ENCODE measurements at places on chromosomes 7 and 10.

- no peak for DNase-seq
Measured at GRCh38 chr10:11687357-11687771, 54.8 kb upstream of the ECHDC3 start.

DNA sequence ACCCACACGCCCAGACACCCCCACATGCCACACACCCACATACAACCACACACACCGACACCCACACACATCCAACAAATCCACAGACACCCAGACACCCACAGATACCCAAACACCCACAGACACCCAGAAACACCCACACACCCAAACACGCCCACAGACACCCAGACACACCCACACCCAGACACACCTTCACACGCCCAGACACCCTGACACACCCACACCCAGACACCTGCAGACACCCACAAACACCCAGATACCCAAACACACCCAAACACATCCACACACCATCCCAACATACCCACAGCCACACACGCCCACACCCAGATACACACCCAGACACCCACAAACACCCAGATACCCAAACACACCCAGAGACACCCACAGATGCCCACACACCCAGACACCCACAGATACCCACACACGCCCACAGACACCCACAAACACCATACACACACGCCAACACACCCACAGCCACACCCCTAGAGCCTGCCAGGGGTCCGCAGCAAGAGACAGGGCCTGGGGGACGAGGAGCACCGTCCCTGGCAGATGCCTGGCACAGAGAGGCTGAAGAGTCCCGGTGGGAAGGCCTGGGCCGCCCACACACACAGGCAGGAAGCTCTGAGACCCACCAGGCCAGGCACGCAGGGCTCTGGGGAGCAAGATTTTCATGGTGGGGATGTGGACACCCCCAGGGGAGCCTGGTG lies 28.5 kb downstream of the CYP2W1 start:
- peak; percentile 59 for DNase-seq

GRCh38 chr10:106722524-106722923 lies 442.0 kb downstream of the SORCS1 start:
- DNase-seq, result no peak

DNA sequence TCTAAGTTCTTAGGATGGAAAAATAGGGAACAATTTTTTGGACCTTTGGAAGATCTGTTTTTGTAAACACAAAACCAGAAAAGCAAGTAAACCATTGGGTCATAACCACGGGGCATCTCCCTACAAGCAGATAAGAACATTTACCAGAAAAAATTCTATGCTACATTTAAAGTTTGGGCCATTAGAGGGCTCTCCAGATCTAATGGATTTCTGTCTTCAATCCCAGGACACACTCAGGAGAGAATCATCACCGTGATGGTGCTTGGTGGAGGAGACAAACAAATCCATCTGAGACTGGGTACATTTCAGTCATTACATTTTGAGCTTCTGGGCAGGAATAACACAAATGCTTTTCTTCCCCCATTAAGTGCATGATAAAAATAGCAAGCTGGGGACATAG lies 178.4 kb upstream of the TARP start:
- DNase-seq, result no peak

DNA sequence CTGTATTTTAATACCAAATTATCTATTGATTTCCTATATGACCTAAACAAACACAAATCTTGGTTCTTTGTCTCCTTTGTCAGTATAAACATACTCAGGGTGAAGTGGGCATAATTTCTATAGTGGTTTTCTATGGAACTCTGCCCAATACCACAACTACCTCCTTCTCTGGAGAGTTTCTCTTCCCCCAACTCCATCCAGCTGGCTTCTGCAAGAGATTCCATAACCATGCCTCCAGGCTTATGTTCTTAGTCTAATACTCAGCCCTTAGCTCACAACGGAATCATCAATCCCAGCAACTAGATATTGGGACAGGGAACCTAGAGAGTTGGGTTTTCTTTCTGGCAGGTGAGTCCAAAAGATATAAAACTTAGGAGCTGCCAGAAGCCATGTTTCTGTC lies 127.3 kb downstream of the TRIL start:
- no peak for DNase-seq

DNA sequence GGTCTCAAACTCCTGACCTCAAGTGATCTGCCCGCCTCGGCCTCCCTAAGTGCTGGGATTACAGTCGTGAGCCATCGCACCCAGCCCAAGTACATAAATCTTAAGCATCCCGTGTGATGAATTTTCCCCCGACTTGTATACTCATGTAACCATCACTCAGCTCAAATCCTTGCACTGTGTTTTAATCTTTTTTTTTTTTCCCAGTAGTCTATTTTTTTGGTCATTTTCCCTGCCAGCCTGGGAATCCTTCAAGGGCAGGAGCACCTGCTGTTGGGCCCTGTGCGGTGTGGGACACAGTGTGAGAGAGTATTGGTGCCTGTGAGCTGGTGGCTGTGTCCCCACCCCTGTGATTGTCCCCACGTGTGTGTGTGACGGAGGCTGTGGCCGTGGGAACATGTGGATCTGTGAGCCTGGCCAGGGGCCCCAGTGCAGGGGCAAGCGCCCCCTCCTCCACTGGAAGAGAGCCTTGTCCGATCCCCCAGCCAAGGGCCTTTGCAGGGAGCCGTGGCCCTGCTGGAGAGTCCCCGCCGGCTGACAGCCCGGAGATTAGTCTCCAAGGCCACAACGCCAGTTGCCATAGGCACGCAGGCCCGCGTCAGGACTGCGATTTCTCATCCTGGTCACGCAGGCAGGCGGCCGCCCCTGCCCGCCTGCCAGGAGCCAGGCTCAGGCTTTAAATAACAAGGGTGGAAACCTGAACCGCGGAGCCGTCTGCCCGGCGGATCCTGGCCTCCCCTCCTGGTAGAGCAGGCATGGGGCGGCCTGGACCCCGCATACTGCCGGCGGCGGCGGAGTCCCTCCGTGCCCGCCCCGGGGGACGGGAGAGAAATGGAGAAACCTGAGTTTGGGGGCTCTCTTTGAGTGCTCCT lies 26.5 kb downstream of the GTF2IRD1 start:
- no peak for DNase-seq

GRCh38 chr7:90626013-90626412 lies 29.9 kb downstream of the CDK14 start:
- no peak for DNase-seq

DNA sequence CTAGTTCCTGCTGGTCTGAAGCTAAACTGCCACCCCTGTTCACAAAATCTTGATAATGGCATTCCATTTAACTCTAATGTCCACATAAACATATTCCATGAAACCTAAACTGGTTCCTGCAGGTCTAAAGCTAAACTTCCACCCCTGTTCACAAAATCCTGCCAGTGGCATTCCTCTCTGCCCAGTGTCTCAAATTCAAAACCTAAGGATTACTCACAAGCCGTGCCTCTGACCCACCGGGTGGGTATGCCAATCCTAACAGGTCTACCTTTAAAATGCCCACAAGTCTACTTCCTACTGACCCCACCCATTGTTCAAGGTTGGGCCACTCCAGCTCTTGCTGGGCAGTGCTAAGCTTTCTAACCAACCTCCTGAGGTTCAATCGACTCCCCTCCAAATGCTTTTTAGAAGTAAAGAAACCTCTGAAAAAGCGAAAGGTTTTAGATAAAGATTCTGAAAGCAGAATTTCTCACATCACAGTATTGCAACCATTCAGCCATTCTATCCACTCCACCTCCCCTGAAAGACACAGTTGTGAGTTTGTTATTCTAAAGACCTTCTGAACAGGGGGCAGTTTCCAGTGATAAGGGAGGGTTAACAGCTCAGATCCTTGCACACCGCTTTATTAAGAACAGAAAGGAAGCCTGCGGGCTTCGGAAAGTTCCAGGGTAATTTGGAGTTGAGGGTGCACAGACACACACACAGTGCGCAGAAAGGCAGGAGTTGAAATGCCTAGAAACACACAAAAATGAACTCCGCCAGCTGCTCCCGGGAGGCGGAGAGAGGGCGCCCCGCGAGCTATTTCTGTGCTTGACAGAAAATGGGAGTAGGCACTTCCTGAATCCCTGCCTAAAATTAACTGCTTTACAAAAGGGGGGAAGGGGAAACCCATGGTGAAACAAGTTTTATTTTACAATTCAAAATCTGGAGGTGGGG lies 87.7 kb downstream of the TNS3 start:
- no peak for DNase-seq

GRCh38 chr10:101063548-101064414 lies 2.0 kb downstream of the KAZALD1 start:
- DNase-seq, result no peak

DNA sequence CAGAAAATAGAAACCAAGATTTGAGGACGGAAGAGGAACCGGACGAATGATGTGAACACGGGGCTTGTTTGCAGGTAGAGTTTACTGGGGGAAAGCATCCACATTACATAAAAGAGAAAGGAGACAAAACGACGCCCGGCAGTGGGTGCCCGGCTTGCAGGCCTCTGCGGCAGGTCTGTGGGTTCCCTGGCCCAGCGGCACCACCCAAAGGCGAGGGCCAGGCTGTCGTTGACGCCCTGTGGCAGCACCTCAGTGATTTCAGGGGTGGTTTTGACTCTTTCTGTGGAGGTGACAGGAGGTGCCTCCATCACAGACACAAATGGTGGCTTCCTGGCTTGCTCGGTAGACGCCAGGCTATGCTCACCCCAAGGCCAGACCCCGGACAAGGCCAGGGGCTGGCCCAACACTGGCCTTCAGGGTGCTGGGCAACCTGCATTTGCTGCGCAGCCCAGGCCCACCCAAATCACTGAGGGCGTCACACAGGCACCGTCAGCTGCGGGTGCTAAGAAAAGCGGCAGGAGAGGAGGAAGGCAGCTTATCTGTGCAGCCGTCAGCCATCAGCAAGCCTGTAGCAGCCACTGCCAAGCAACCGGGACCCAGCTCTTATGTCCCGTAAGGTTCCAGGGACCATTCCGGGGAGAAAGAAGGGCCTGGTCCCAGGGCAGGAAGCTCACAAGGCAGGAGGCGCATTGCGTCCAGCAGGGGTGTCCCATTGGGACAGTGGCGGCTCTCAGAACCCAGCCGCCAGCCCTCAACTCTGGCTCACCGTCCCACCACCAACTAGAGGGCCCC lies 230.3 kb downstream of the PTPRN2 start:
- DNase-seq, result no peak

- no peak for DNase-seq
Measured at GRCh38 chr10:44706745-44707144, 204.4 kb upstream of the TMEM72 start.

DNA sequence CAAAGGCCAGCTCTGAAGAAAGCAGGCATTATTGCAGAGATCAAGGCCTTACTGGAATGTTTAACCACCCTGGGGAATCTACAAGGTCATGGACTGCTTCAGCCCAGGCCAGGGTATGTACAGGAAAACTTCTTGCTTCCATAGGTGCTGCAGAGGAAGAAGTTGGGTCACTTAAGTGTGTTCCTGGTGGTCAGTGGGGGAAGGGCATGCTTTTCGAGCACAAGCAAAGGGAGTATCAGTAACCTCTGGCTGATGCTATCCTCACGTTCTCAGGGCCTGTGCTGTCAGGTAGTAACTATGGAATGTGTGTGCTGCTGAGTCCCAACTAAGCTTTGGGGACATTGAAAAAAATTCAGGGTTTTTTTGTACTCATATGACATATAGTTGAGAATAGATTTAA lies 234.0 kb upstream of the SP4 start:
- no peak for DNase-seq

DNA sequence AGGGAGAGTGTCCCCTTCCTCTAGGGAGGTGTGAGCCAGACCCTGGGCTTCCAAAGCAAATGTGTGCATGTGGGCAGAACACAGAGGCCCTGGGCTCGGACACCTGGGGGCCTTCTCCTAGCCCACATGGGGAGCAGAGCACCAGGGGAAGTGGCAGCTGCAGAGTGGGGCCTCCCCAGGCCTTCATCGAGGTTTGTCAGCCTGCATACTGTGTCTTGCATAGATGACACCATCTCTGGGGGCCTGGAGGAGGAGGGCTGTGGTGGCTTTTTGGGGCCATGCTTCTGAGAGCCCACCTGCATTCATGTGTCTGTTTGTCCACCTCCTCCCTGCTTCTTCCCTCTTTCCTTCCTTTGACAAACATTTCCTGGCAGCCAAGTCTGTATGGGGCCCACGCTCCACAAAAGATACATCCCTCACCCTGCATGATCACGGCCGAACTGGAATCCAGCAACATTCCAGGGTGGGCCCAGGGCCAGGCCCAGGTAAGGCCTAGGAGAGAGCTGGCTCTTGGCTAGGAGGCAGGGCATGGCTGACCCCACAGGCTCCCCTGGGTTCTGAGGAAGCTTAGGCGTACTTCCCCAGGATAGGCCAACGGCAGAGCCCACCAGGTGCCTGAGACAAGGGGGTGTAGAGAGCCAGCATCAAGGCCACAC lies 79.2 kb downstream of the ZMIZ1 start:
- no peak for DNase-seq

Data from CD4-positive, alpha-beta T cell treated with Interleukin-21 for 1 hour (primary cell).